ENCODE measurements at places on chromosomes 6 and 20.

- no peaks in the 10 kb centered on the region for H3K27me3 ChIP-seq
- no peaks in the 10 kb centered on the region for H3K36me3 ChIP-seq
- H3K4me3 ChIP-seq: no peak overlapping the region
- peaks cover 5% of the 10 kb centered on the region for H3K4me1 ChIP-seq
These were observed 555.4 kb upstream of the AGPAT4 start for GRCh38 chr6:161829291-161829729.

DNA sequence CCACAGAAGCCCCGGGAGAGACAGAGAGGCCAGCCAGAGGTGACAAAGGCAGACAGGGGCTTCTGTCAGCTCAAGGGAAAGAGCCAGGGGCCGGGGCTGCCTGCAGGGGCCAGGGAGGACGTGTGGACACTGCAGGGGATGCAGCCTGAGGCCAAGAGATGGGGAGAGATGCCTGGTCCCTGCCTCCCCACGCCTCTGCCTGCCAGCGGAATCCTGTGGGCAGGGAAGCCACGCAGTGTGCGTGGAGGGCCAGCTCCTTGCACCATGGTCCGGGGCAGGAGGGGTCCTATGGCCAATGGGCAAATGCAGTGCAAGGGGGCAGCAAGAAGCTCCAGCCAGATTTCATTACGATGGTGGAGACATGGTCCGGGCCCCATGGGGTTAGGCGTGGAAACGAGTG is 224.9 kb downstream of the CDH4 start:
- no peak overlapping the region for H3K27ac ChIP-seq
- no peak overlapping the region for H3K4me3 ChIP-seq
- no peaks in the 10 kb centered on the region for H3K36me3 ChIP-seq
- DNase-seq: no peak
- H3K4me1 ChIP-seq: no peaks in the 10 kb centered on the region
- peaks cover 20% of the 10 kb centered on the region for H3K27me3 ChIP-seq

- no peak overlapping the region for H3K27ac ChIP-seq
- H3K27me3 ChIP-seq: peaks cover 32% of the 10 kb centered on the region
- peak; percentile 38 for DNase-seq
- H3K4me1 ChIP-seq: no peaks in the 10 kb centered on the region
These were observed 36.3 kb upstream of the DACT2 start for GRCh38 chr6:168355716-168356522.

- H3K27ac ChIP-seq: no peak overlapping the region
- H3K27me3 ChIP-seq: no peaks in the 10 kb centered on the region
- no peaks in the 10 kb centered on the region for H3K4me1 ChIP-seq
- no peak for DNase-seq
- H3K36me3 ChIP-seq: no peaks in the 10 kb centered on the region
These were observed 49.4 kb upstream of the FNDC1 start for GRCh38 chr6:159119791-159120190.

GRCh38 chr6:32133786-32134185 is 3.7 kb upstream of the FKBPL start:
- no peak overlapping the region for H3K4me3 ChIP-seq
- no peaks in the 10 kb centered on the region for H3K27me3 ChIP-seq
- peaks cover 7% of the 10 kb centered on the region for H3K36me3 ChIP-seq
- peaks cover 14% of the 10 kb centered on the region for H3K4me1 ChIP-seq
- no peak for DNase-seq
